ENCODE measurements at places on chromosomes 13 and 19.
A peak's percentile ranks its signal among the peaks of the same experiment; 100 is the strongest.

- peak; percentile 14 for DNase-seq
Measured at GRCh38 chr19:36152352-36153091, at the start of gene COX7A1. Gene COX7A1, minus strand, starts transcription at chr19:36152447. Its CDS starts 40 bp downstream, at chr19:36152407.

GRCh38 chr19:18306888-18307260 is 16.0 kb downstream of the LSM4 start:
- DNase-seq: no peak

DNA sequence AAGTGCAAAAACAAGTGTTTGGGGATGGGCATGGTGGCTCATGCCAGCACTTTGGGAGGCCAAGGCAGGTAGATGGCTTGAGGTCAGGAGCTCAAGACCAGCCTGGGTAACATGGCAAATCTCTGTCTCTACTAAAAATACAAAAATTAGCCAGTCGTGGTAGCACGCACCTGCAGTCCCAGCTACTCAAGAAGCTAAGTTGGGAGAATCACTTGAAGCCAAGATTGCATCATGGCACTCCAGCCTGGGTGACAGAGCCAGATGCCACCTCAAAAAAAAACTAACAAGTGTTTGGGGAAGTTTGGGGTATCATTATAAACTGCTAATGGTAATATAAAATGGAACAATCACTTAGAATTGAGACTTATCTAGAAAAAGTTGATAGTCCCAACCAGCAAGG is 24.6 kb downstream of the XPO4 start:
- peak; percentile 12 for DNase-seq

GRCh38 chr19:45141203-45141900 is 19.4 kb downstream of the NKPD1 start:
- DNase-seq: no peak

GRCh38 chr13:43316946-43317353 is 293.6 kb downstream of the DNAJC15 start:
- peak; percentile 78 for DNase-seq

GRCh38 chr19:49059053-49059452 is 1.5 kb upstream of the CGB7 start:
- no peak for DNase-seq
